ENCODE measurements at places on chromosomes 16 and 17.

DNA sequence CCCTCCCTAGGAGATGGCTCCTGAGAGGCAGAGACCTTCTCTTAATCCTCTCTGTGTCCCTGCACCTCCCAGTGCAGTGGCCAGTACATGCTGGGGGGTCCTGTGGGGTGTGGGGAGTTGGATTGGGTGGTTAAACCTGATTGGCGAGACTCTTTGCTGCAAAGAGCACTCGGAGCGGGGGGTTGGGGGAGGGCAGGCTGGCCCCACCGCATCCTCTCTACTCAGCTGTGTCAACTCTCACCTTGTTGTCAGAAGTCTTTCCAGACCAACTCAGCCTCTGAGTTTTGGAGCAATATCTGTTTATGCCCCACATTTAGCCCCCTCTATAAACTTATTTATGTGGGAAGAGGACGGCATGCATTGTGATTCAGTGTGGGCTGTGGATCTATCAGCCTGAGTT lies 40.0 kb downstream of the SMARCE1 start:
- no peak for DNase-seq

- DNase-seq: no peak
These were observed at the start of gene BCL6B for GRCh38 chr17:7022781-7023571. Gene BCL6B (plus strand): TSS chr17:7023050. CDS start chr17:7023672, 622 bp downstream.

- DNase-seq: peak; percentile 71
These were observed at the start of gene HAS3 for GRCh38 chr16:69105501-69106361. Gene HAS3 (plus strand): TSS chr16:69105653. CDS start chr16:69109396, 3,743 bp downstream.

DNA sequence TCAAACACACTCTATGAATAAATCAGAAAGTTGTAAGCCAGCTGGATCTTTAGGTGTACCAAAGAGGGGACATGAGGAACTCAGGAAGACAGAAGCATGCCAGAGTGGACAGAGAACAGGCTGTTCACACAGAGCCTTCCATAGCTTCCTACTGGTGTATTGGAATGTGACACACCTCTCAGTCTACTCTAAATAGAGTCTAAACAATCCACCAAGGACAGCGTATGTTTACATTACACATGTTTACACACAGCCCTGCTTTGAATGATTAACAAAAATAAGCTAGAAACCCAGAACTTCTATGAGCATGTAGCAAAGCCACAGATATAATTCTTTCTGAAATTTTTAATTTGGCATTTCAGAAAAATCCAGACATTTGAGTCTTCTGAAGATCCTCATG lies 1279.0 kb upstream of the CDH8 start:
- no peak for DNase-seq

- DNase-seq: no peak
These were observed 33.8 kb downstream of the FOXK2 start for GRCh38 chr17:82553210-82553930.

GRCh38 chr17:46167826-46168569 lies 25.2 kb downstream of the KANSL1 start:
- DNase-seq: no peak

GRCh38 chr16:89334050-89334449 lies 116.5 kb downstream of the ZNF778 start:
- DNase-seq: no peak

GRCh38 chr17:77449908-77450741 lies 309.4 kb downstream of the SEC14L1 start:
- DNase-seq: no peak
